ENCODE measurements at places on chromosomes 16 and 17.

GRCh38 chr17:83176623-83177583 lies 97.5 kb downstream of the METRNL start:
- no peak for DNase-seq

DNA sequence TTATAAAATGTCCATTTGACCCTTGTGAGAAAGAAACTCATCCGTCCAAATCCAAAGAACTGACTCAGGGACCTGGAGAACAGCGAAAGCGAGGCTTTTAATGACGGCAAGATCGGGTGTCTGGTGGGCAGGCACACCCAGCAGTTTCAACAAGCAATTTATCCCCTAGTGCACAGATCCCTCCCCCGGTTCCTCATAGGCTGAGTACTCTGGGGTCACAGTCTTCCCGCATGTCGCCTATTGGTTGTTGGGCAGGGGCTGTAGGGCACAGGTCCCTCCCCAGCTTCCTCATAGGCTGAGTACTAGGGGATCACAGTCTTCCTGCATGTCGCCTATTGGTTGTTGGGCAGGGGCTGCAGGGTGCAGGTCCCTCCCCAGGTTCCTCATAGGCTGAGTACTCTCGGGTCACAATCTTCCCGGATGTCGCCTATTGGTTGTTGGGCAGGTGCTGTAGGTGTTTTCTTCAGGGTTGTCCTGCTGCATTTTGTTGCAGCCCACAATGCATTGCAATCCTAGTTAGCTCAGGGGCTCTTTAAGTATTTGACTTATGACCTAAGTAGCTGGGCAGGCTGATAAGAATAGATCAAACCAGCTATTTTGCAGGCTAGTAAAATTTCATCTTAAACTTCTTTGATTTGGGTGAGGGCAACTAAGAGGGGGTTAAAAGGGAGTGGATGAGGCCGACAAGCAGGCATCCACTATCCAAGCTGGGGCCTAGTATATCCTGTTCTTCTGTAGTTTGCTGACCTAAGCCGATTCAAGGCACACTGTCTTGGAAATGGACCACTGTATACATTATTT lies 3.6 kb upstream of the UTS2R start:
- peak; percentile 42 for DNase-seq

- no peak for DNase-seq
These were observed 13.8 kb downstream of the MLYCD start for GRCh38 chr16:83912519-83913244.

- no peak for DNase-seq
These were observed 48.2 kb downstream of the CEP112 start for GRCh38 chr17:66143657-66144282.

DNA sequence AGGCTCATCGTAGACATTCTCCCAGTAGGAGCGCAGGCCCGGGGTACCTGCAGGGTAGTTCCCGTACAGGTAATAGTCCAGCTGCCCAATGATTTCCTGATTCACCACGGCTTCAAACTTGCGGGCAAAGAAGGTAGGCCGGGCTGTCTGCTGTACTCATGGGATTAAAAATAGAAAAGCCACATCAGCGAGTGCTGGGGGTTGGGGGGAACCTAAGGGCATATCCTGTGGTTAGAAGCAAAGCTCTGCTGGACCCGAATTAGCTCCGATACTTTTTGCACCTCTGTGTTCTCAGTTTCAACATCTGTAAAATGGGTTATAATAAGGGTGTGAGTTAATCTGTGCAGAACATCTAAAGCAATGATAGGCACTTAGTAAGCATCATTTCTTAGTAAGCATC lies 336.2 kb downstream of the XYLT1 start:
- DNase-seq = no peak

GRCh38 chr17:33560165-33560564 lies 267.1 kb upstream of the ASIC2 start:
- no peak for DNase-seq

GRCh38 chr17:49946964-49947584 lies 21.9 kb upstream of the DLX4 start:
- DNase-seq = no peak

DNA sequence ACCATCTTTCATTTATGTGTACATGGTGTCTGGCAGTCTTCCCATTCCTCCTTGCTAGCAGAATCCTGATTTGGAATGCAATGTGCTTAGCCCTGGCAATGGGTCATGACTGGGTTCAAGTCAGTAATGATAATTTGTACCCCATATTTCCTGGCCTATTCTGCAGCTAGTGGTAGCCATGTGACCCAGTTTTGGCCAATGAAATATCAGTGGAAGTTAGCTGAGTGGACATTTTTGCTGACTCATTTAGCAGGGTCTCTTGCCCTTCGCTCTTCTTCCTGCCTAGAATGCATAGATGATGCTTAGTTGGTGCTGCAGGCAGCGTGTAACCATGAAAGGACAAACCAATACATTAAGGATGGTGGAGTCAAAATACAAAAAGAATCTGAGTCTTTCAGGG lies 78.8 kb upstream of the AKTIP start:
- DNase-seq = no peak

GRCh38 chr17:12744298-12744697 lies 45.0 kb upstream of the ARHGAP44 start:
- DNase-seq = no peak

GRCh38 chr16:52545222-52545897 lies 1.6 kb downstream of the TOX3 start:
- no peak for DNase-seq

DNA sequence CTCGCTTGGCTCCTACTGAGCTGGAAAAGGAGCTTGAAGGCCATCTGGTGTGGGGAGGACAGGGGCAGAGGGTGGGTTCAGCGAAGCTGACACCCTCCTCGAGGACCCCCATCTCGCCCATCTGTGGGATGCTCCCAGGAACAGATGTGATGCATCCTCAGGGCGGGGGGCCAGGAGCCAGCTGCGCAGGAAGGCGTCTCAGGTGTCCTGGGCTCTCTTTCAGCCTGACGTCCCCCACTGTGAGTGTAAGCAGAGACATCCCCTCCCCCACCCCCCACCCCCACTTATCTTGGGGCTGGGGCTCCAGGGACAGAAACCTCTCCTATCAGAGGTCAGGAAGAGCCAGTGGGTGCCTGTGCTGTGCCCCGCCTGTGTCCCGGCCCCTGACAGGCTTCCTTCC lies 16.2 kb downstream of the KIF19 start:
- no peak for DNase-seq

DNA sequence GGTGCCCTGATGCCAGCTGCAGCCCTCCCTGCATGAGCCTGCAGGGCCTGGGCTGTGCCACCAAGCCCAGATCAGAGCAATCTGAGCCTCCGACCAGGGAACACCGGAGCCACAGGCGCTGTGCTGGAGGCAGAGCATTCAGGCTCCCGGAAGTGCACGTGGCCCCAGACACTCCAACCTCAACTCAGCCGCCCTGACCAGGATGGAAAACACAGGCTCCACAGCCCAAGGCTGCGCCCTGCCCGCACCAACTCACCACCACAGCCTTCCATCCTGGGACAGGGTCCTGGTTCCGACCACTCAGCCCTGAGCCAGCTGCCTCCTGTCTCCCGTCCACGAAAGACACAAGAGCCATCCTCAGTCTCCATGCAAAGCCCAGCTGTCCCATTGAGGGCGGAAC lies 18.5 kb downstream of the LMF1 start:
- no peak for DNase-seq

DNA sequence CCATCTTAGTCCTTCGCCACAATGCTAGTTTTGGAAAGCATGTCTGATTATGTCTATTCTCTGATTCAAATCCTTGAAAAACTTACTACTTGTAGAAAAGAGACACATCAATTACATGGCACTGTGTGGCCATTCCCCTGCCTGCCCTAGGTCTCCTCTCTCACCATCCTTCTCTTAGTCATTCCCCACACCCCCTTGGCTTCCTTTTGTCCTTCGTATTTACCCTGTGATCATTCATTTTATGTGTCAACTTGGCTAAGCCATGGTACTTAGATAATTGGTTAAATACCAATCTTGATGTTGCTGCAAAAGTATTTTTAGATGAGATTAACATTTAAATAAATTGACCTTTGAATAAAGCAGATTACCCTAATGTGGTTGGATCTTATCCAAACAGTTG lies 122.9 kb upstream of the CDH11 start:
- no peak for DNase-seq

DNA sequence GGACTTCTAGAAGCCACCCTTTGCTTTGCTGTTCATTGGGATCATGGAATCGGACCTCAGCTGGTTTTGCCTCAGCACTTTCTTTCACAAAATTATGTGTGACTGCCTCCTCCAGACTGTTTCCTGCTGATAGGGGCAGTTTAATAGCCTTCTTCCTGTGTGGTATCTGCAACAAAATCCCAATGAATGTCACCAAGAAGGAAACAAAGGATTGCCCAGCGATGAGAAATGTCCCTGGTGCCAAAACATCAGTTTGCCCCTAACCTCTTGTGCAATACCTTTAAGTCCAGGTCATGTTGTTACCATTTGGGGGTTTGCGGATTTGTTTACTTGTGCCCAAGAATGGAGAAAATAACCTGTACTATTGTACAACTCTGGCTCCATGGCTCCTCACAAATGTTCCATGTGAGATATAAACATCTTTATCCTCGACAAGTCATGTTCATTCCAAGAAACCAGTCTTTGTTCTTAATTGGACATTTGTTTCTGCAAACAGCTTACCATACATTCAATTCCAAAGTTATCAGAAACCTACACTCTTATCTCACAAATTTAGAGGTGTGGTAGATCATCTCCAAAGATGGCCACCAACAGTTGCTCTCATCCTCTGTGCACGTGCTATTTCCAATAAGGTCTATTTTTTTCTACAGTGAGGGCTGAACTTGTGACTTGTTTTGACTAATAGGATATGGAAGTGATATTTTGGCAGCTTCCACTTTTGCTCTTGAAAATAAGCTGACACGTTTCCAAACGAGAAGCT lies 14.8 kb downstream of the TAC4 start:
- peak; percentile 96 for DNase-seq

DNA sequence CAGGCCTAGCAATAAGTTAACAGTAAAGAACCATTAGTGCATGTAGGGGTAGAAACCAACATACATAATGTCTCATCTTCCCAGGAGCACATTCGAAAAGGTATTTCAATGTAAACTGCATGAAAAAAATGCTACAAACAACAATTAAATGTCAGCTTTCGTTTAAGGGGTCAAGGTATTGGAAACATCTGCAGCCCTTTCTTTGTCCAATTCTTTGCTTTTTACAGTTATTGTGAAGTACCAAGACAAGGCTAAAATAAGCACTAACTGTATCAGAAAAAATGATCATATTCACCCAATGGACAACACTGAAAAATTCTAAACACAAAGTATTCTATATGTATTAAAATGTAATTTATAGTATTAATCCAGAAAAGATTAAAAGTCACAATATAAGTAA lies 37.9 kb downstream of the GPATCH8 start:
- no peak for DNase-seq

DNA sequence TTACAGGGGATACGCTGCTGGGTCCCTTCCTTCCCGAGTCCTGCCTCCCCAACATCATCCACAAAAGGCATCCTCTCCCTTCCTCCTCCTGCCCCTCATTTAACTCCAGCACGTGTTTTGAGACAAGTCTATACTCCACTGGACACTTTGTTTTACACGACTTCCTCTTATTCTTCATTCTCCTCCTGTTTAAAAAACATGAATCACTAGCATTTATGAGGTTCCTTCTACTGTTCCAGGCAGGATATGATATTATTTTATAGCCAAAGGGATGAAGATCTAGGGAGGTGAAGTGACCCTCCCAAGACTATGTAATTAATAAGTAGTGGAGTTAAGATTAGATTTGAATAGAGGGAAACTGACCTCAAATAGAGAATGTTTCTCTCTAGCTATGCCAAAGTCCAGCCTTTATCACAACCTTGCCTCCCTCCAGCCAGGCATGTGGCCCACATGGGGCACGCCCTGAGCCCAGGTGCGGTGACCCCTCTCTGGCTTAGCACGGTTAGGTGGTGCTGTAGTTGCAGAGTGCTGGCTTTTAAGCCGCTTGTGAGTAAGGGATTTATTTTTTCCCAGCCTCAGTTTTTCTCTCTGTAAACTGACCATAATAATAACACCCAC lies 1.3 kb upstream of the HSD17B2 start:
- DNase-seq = no peak

DNA sequence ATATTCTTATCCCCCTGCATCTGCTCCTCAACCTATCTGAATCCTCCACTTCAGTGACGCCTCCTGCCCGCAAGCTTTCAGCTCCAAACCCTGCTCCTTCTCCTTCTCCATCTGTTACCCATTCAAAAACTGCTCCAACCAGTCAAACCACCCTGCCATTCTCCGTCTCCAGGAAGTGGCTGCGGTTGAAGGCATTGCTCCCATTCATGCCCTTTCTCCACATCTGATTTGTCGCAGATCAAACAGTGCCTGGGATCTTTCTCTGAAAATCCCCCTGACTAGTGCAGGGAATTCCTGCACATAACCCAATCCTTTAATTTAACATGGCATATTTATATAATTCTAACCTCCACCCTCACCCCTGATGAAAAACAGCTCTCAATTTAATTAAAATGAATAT lies 56.3 kb downstream of the SLFN5 start:
- no peak for DNase-seq

- DNase-seq = no peak
These were observed 434.4 kb downstream of the CA10 start for GRCh38 chr17:51724043-51724580.

DNA sequence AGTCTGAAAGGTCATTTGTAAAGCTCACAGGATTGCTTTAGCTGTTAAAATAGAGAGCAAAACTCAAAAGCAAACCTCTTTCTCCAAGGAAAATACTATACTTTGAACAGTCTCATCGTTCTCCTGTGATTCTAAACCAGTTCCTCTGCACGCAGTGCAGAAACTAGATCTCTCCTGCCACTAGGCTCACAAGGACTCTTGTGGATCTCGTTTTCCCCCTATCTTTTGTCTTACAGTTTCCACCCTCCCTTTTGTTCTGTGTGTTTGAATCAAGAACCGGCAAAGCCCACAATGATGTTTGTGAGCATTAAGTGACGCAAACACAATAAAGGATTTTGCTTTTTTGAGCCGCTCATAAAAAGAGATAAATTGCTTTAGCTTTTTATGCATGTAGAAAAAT lies 1103.5 kb upstream of the RBFOX1 start:
- DNase-seq = no peak

DNA sequence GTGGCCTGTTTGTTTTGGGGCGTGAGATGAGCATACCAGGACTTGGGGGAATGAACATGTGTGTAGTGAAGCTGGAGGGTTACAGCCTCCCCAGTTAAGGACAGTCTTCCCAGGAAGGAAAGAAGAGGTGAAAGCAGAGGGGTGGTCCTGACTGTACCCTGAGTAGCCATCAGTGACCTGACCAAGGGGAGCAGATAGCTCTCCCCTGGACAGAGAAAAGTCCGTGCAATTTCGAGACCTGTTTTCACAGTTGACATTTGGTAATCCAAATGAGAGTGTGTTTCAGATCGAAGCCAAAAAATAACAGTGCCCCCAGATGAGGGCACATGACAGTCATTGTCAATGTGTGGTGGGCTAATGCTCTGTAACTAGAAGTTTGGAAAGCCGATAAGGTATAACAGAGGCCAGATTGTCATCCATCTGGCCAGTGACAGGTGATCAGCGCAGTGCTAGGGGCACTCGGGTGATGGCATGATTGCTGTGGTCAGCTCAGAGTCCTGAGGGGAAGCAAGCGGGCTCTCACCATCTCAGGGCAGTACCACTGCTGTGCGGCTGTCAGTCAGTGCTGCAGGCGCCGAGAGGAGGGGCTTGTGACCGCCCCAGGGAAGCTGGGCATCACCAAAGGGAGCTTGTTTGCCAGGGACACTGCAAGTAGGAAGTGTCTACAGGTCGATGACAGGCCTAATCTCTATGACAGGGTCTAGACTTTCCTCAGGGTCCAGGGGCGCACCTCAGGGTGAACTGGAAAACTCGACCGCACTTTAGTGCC lies 1.1 kb upstream of the NME2 start:
- DNase-seq = peak; percentile 26

Data from KBM-7 (cell line).